HT1080 (cell line): ENCODE measurements at places on chromosomes 7 and 10.

DNA sequence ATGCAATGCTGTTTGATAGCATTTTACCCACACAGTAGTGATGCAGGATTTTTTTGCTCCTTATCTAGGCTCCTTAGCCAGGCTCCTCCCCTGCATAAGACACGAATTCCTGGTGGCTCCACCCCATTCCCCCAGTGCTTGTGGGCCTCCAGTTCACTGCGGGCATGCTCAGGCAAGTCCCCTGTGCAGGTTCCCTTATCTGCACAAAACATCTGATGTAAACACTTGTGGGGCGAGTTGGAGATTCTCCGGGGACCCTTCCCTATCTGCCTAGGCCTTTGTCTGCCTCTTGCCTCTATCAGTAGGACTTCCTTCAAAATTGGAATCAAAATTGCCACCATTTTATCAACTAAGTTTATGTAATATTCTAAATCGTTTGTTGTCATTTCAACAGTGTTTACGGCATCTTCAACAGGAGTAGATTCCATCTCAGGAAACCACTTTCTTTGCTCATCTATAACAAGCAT lies 5.4 kb upstream of the STK17A start:
- peak; percentile 47 for DNase-seq

DNA sequence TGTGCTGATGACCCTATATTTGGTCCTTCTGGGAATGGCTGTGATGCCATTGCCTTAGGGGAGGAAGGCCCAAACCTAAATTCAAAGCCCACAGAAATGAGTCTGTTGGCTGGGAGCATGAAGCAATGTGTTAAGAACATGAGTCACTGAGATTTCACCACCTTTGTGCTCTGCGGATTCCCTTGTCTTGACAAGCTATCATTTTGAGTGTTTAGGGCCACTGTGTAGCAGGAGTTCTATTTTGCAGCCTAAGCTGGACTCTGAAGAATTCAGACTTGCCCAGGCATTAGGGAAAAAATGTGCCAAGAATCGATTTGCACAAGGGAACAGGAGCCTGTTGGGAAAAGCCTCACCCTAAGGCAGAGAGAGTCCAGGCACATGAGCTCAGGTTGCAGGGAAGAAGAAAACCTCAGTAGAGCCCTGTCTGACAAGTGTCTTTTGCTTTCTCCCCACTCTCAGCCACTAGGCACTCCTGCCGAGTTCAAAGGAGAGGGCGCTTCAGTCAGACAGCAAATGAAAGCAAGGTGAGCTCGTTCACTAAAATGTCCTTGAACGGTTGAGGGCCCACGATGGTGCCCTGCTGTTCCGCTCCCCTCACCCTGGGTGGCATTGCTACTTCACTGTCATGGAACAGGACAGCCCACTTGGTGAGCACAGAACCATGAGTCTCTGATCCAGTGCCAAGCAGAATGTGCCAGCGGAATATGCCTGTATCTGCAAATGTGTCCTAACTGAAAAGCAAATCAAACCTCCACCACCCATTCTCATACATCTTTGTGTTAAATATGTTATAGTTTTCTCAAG lies 93.6 kb downstream of the PRLHR start:
- DNase-seq, result peak; percentile 77

- no peak for DNase-seq
Measured at GRCh38 chr10:123529146-123529760, 136.9 kb upstream of the GPR26 start.

- DNase-seq, result no peak
Measured at GRCh38 chr7:7816084-7816483, 97.7 kb upstream of the RPA3 start.

- DNase-seq, result no peak
Measured at GRCh38 chr7:151839451-151839921, 37.4 kb downstream of the PRKAG2 start.

DNA sequence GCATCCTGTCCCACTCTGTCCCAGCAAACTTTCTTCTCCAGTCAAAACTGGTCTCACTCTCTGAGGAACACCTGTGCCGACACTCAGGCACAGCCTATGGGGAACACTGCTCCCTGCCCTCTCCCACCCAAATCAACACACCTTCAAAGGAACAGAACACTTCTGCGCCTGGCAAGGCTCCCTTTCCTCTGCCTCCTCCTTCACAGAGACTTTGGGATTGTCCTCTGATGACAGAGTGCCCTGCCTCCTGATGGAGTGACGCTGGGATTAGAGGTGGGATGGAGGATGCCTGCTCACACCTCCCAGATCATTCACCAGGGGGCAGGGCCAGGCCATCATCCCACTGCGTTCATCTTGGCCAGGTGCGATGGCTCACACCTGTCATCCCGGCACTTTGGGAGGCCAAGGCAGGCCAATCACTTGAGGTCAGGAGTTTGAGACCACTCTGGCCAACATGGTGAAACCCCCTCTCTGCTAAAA lies 26.5 kb downstream of the KLF6 start:
- DNase-seq, result no peak

DNA sequence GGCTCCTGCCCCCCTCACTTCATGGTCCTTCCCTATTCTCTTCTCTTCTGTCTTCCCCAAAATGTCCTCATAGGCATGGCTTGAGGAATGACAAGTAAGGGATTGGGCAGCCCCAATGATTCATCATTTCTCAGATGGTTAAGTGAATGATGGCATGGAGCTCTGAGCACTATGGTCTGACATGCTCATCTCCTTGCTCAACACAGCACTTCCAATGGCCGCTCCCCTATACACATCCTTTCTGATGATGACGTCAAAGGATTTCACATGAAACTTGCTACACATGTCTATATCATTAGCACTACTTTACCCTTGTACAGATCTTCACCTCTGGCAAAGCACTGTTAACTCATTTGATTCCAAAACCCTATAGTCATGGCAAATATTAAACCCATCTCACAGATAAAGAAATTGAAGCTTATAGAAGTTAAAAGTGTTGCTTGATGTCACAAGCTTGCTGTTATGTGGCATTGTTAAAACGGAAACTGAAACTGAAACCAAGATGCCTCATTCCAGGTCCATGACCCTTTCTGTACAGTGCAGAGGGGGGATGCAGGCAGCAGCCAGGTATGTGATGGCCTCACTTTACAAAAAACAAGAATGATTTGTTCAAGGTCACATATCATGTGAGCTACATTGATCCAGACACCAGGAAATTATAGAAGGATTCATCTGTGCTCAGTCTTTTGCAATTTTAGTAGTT lies 90.0 kb upstream of the PLXNA4 start:
- DNase-seq, result peak; percentile 43

DNA sequence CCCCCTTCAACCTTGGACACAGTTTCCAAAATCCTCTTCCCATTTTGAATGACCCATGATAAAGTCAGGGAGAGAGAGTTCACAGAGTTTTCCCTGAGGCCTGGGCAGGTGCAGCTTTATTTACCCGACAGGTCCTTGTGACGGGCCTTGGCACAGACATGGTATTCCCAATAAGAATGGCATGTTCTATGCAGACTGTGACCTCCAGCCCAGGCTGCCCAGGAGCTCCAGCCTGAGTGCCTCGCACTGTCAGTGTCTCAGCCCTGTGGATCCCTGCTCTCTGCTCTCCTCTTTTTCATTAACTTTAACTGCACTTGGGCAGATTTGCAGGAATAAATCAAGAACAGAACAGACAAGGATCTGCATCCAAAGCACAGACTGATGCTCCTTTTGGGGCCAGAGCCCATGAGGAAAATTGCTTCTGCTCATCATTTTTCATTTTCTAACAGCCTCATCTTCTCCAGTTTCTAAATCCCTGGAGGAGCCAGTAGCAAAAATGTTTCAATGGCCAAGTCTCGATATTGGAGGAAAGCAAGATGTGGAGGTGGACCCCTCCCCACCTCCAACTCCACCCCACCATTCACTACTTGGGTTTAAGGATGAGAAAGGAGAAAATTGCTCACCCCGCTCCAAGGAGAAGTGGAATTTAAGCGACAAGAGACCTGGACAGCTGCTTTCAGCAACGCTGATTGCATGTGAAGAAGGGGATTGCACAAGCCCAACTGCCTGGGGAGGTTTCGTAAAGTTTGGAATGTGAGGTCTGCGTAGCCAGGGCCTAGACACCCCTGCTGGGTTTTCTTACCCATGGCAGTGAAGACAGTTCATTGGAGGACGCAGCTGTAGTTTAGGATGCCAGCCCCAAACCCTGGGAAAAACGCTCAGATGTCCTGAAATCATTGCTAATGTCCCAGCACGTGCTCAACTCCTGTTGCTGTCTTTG lies 225.9 kb downstream of the WDR11 start:
- DNase-seq, result no peak

- DNase-seq, result no peak
Measured at GRCh38 chr10:101858723-101859500, 15.3 kb upstream of the KCNIP2 start.

- DNase-seq, result peak; percentile 88
Measured at GRCh38 chr7:38169847-38170246, 8.2 kb upstream of the STARD3NL start.

DNA sequence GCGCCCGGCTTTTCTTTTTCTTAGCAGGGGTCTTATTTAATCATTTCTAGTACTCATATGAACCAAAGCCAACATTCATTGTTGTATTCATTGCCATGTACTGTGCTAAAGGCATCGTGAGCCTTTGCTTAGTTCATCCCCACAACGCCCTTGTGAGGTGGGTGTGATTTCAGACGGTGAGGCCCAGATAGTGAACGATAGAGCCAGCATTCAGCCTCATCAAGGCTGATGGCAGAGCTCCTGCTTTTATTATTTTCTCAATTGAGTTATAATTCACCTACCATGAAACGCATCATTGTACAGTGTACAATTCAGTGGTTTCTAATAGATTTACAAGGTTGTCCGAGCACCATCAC lies 50.1 kb downstream of the HK1 start:
- no peak for DNase-seq

DNA sequence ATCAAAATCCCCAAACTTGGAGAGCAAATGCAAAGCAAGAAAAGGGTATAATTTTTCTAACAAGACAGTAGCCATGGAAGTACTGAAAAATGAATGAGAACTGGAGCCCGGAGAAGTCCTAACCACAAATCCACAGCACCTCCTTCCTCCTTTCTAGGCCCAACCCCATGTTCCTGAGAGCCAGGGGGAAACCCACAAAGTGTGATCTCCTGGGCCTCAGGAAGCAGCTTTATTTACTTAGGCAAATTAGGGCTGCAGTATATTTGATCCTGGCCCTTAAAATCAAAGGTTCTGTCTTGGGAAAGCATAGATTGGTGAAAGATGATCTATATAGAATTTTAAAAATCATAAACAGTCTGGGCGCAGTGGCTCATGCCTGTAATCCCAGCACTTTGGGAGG lies 103.0 kb downstream of the DOCK4 start:
- DNase-seq, result peak; percentile 75

DNA sequence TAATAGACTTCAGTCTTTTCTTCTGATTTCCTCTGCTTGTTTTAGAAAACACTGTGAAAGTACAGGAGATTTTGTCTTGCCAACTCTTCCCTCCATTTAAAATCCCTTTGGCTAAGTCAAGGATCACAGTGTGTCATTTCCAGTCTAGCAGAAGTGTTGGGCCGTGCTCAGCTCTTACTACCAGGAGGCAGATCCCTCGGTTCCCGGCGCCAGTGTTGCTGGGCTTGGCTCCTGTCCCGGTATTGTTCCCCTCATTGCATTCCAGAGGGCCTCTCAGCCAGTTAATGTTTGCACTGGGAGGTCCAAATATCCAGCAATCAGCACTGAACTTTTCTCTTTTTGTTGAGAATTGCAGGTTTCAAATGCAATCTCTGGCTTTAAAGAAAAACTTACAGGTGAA lies 612.1 kb upstream of the MGMT start:
- DNase-seq, result peak; percentile 28

GRCh38 chr10:24911029-24911428 lies 41.4 kb downstream of the PRTFDC1 start:
- DNase-seq, result no peak

- DNase-seq, result peak; percentile 67
Measured at GRCh38 chr10:47438857-47439474, 44.9 kb downstream of the ANXA8 start.

- DNase-seq, result no peak
Measured at GRCh38 chr7:129828989-129829736, 123.6 kb downstream of the UBE2H start.

DNA sequence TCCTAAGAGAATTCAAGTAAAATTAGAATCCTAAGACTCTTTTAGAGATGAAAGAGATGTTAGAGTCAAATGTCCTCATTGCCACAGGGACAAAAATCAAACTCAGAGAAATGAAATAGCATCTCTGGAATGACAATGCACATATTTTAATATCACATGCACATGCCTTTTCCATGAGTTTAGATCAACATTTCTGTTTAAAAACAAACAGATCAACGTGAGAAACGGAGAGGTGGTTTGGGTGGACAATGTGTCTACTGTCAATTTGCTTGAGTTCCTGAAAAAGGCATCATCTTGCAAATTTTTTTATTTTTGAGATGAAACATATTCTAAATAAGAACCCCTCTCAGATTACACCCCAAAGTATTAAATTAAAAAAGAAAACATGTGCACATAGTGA lies 130.0 kb downstream of the CHRM2 start:
- no peak for DNase-seq

GRCh38 chr10:12350167-12350872 lies 973 bp downstream of the CAMK1D start:
- DNase-seq, result peak; percentile 34

DNA sequence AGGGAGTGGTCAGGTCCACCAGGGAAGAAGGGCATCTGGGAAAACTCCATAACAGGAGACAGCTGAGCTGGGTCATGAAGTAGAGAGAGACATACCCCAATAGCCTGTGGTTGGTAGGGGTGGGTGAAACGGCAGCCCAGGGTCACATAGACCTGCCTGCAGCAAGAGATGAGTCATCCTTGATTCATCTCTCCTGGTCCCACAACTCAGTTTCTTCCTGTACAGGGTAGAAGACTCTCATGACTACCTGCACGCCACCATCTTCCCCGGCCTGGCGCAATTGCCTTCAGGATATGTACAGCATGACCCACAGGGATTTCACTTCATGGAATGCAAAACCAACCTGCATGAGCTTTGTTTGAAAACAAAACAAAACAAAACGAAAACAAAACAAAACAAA lies 45.1 kb upstream of the ADAM12 start:
- peak; percentile 91 for DNase-seq

DNA sequence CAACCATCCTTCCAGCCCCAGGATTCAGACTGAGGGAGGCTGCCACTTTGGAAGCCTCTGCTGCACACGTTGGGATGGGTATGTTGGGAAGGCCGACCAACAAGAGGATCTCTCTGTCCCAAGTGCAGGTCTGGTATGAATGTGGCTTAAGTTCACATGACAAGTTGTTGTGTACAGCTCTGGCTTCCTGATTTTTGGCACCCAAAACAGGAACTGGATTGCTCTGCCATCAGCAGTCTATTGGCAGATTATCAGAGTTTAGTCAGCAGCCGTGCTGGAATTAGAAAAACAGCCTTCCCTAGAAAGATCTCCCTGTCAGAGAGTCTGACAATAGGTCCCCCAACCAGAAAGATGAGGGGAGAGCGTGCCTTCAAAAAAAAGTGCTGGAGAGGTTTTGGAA lies 66.9 kb downstream of the GOLGA7B start:
- no peak for DNase-seq

GRCh38 chr10:110192552-110192951 lies 14.9 kb upstream of the MXI1 start:
- no peak for DNase-seq

GRCh38 chr10:122343135-122343800 lies 31.2 kb upstream of the PLEKHA1 start:
- no peak for DNase-seq
